ENCODE measurements at places on chromosomes 12 and 14.

DNA sequence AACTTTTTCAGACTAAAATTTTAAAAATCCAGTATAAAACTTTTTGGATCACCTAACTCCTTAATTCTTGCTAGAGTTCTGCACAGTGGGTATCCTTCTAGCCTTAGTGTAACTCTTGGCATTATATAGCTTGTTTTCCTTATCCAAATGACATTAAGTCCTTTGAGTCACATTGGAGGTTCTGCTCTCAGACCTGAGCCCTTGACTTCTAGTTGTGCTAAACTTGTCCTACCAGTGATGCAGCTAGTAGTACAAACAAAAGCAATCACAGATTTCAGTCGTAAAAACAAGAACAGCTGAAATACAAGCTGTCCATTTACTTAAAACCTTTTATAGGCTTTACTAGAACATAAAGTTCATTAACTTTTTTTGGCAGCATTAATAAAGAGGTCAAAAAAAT is 10.5 kb downstream of the ZBTB1 start:
- DNase-seq = no peak

GRCh38 chr14:62428429-62429203 is 616.6 kb downstream of the KCNH5 start:
- DNase-seq = no peak

DNA sequence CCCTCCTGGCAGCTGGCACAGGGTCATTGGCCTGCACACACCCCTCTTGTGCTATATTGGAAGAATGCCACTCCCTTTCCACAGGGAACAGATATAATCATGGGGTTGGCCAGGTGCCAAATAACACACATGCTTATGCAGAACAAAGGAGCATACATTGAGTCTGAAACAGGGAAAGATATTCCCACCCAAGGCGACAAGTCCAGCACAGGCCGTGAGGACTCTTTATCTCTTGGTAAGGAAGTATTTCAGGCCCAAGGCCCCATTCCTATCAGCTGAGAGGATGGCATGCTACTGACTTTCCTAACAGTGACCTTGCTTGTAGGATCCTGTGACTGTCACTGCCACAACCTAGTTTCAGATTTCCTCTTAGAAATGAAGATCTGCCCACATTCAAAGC is 59.0 kb upstream of the STXBP6 start:
- DNase-seq = no peak

- no peak for DNase-seq
These were observed 36.5 kb upstream of the KICS2 start for GRCh38 chr12:64258576-64258975.

DNA sequence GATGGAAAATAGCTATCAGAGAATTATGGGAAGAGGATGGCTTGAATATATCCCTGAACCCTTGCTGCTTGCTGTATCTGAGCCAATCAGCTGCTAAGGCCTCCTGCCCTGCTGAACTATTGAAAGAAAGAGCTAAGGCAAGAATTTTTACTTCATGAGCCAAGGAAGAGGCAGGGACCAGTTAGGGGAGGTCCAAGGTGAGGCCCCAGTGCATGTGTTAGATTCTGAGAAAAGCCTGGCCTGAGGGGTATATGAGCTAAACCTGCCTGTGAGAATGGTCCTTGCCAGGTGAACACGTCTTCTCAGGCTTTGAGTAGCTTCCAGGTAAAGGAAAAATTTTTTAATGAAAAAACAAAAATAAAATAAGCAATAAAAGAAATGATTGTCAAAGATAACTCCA is 218.0 kb downstream of the SYT1 start:
- no peak for DNase-seq

- DNase-seq = no peak
These were observed 7.4 kb upstream of the KRT77 start for GRCh38 chr12:52710730-52711129.

DNA sequence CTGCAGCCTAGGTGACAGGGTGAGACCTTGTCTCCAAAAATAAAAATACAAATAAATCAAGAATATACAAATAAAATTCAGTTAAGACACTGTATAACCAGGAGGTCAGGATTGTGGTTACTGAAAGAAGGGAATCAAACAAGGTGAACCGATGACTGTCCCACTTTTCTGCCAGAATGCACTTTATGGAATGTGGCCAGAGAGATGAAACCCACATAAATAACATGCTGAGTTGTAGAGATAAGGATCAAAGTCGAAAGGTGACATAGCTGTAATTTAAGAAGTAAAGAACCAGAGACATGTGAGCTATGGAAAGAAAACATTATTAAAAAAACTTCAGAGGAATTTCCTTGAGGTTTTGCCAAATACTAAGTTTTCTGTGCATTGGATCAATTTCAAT is 1098.2 kb upstream of the USP15 start:
- no peak for DNase-seq

GRCh38 chr12:82524641-82525040 is 162.1 kb upstream of the TMTC2 start:
- DNase-seq = no peak

GRCh38 chr14:61609884-61610283 is 85.4 kb upstream of the HIF1A start:
- no peak for DNase-seq

- no peak for DNase-seq
These were observed 84.4 kb downstream of the ARF6 start for GRCh38 chr14:49977126-49977841.

DNA sequence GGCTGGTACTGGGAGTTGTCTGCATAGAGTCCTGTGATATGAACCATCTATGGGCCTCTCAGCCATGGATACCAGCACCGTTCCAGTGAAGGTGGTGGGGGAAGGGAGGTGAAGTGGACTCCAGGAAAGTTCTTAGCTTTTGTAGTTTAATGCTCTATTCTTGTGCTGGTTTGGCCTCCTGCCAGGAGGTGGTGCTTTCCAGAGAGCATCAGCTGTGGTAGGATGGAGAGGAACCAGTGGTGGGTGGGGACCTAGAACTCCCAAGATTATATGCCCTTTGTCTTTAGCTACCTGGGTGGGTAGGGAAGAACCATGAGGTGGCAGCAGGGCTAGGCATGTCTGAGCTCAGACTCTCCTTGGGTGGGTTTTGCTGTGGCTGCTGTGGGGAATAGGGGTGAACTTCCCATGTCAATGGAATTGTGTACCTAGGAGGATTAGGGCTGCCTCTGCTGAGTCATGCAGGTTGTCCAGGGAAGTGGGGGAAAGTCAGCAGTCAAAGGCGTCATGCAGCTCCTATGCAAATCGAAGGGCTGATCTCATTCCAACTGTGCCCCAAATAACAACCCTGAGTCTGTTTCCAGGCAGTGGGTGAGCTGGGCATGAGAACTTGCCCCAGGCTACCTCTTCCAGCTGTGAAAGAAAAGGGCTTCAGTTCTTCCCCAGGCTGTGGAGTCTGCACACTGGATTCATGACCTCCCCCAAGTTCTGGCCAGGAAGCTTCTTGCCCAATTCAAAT is 14.2 kb downstream of the GZMH start:
- DNase-seq = no peak

DNA sequence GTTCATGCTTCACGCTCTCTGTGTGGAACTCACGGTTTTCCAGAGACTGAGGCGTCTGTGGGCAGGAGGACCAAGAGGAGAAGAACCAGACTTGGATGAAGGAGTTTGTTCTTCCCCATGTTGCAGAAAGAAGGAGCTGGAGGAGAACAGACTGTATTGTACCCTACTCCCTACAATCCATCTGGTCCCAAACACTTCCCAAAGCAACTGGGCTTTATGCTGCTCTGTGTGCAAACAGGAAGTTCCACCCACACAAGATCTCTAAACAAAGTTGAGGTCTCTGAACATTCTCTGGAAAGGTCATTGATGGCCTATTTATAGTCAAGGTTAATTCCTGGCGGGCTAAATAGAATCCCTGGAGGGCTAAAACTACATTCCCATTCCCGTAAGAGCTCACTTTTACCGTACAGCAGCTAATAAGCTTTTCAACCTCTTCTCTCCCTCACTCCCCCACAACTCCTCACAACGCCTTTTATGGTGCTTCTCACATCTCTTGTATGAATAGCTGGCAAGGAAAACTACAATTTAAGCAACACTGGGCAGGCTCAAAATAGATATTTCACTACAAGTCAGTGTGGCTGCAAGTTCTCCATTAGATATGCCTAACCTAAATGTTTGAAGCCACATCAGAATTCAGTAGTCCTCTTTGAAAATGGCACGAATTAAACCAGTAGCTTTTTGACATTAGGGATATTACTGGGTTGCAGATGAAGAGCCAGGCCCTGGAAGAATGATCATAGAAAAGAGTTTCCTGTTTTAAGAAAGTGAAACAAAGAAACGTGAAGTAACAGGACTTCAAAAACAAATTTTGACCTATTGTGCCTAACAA is at the start of gene A2M:
Gene A2M (minus strand): TSS at position 189 of the 829 bp plus-strand sequence. CDS start 70 bp downstream, at position 119.
- DNase-seq = no peak

- DNase-seq = no peak
These were observed 2.6 kb downstream of the BMP4 start for GRCh38 chr14:53953828-53954550.

DNA sequence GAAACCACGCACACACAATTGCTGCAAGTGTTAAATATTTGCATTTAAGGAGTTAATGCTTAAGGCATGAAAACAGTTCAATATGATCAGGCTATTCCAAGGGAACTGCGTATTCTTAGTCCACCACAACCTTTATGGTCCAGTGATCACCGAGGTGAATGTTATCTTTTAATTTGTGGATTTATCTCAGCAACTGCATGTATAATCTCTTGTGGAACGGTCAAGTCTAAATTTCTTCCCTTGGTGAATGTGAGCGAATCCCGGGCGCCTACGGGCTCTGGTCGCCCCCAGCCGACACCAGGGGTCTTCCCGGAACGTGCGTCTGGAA is 999 bp upstream of the AK7 start:
- DNase-seq = no peak

- no peak for DNase-seq
These were observed 8.5 kb downstream of the SLC38A1 start for GRCh38 chr12:46260124-46260912.

DNA sequence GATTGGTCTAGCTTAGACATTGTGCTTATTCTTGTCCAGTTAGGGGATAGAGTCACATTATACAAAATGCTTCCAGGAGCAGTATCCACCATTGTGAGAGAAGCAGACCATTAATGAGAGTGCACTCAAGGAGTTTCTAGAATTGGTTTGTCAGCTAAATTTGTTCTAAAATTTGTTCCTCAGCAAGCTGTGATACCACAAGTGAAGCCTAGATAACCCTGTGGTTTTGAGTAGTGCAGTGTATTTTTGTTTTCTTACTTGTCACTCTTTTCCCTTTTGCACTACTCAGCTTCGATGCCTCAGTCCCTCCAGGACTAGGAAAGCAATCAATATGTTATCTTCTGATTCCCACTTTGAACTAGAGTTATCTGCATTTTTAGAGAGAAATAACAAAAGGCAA is 42.5 kb upstream of the AKAP6 start:
- DNase-seq = no peak

DNA sequence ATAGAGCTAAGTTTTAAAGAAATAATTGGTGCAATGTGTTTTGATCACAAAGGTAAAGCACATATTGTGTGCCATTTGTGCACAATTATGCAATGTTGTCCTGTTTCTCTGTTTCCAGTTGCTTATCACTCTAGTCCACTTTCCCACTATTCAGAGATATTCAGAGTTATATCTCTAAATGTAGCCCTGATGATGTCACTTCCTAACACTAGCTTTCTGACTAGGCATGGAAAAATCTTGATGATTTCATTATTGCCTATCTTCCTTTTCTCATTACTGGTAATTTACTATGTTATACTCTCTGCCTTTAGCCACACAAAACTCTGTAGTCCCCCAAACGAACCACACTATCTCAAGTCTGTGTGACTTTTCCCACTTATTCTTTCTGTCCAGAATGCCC is 221.2 kb downstream of the TRHDE start:
- no peak for DNase-seq

GRCh38 chr14:30223385-30223785 is 295.7 kb upstream of the PRKD1 start:
- DNase-seq = no peak
